ENCODE measurements at places on chromosomes 6 and 20.

DNA sequence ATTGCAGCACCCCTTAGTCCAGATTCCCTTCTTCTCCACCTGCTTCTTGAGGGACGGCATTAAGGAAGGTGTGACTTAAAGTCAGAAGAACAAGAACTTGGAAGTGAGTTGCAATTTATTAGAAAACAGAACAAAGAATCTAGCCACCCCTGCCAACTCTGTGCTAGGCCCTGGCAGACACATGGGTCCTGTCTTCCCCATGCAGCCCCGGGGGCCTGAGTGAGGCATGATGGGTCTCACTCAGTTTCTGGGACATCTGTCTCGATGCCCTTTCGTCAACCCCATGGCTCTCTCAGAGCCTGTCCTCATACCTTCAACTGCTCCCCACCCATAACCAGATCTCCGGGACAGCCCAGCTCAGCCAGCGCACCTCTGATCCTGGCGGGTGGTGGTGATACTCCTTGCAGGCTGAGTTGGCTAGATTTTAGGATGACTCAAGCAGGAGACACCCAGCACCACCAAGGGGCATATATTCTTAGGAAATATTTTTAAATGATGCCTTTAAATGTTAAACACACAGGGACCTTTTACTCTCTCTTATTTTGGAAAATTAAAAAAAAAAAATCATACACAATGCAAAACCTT lies 143.2 kb upstream of the RNF24 start:
- DNase-seq: no peak

- DNase-seq: no peak
Measured at GRCh38 chr6:75480425-75480824, 13.2 kb downstream of the FILIP1 start.

DNA sequence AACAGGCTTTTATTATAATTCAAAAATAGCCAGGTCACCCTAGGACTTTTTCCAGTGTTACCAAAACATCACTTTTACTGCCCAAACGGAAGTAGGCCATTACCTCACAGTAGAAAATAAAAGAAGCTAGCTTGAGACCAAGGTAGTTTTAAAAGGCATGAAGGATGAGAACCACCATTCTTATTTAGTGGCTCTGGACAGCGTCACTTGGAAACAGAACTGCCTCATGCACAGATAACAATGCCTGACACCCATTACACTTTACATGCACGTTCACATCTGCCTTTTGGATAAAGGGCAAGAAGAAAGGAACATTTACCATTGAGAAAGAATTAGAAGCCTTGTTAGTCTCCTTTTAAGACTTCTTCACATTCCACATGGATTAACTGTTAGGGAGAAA lies 1.9 kb upstream of the PAQR8 start:
- DNase-seq: no peak

DNA sequence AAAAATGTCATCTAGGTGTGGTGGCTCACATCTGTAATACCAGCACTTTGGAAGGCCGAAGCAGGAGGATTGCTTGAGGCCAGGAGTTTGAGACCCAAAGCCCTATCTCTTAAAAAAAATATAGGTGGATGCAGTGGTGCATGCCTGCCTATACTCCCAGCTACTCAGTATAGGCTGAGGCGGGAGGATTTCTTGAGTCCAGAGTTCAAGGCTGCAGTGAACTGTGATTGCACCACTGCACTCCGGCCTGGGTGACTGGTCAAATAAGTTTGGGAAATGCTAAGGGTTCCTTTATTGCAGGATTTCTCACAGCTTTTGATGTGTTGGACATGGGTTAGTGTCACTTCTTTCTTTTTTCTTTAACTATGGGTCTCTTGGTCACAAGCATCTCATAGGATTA lies 261.3 kb downstream of the PLCB1 start:
- no peak for DNase-seq

- DNase-seq: no peak
Measured at GRCh38 chr6:17352302-17352701, 41.1 kb upstream of the CAP2 start.

DNA sequence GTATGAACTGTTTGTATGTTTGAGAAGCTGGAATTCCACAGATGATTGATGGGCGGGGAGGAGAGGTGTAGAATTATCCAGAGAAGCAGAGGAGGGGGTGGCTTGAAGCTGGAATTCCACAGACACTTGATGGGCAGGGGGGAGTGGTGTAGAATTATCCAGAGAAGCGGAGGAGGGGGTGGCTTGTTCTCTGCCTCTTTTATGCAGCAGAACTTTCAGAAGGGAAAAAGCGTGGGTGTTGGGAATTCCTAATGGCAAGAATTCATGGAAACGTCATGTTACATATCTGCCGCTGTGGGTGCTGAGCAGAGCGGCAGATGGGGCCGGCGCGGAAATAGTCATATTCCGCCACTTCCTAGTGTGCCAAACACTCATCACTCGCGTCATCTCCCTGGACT lies 167.9 kb upstream of the KCNG1 start:
- no peak for DNase-seq

- no peak for DNase-seq
Measured at GRCh38 chr6:40039042-40039441, 104.8 kb upstream of the MOCS1 start.

GRCh38 chr6:17431581-17431980 lies 38.2 kb downstream of the CAP2 start:
- peak; percentile 87 for DNase-seq

DNA sequence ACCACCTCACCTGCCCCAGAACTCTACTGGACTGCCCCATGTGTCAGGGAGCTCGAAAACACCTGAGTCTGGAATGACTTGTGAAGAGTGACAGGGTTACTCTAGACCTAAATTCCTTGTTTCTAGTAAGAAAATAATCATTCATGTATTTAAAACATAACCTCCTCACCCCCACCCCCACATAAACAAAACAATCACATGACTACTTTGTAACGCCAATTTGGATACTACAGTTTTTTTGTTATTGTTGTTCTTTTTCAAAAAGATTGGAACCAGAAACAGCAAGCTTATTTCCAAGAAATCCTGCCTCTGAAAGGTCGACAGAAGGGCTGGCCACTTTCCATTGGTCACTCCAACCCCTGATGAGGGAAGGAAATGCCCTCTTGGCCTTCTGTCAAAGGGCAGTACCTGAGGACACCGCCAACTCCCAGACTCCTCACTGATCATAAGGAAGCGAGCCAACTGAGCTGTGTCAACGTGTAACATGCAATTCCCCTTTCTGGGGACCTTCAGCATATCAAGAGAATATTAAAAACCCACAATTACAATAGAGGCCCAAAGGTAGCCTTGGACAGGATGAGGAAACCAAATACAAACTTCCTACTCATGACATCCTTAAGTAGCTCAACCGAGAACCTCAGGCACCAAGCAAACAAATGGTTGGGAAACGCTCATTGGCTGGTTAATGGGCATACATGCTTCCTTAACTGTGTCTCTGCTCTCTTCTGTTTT lies 2.6 kb downstream of the MCUR1 start:
- no peak for DNase-seq

GRCh38 chr6:78781001-78781400 lies 86.3 kb upstream of the IRAK1BP1 start:
- no peak for DNase-seq

- DNase-seq: no peak
Measured at GRCh38 chr6:7897461-7898192, 13.0 kb downstream of the TXNDC5 start.

DNA sequence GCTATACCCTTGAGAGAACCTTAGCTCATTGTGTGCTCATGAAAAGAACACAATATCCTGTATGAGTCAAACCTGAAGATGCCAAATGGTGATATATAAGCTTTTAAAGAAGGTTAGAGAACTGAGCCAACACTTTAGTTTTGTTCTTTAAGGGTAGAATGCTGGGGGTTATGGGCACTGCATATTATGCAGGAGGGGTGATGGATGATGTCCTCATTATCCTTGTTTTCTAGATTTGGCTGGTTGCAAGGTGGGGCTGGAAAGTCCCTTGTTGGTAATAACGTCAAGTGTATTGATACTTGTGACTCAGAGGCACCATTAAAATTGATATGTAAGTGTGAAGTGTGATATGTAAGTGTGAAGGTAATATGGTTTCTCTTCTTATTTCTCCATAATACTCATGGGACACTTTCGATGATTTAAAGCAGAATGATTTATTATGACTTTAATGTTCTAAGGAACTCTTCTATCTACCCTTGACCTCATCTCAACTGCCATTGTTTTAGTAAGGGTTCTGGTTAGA lies 113.7 kb upstream of the DTNBP1 start:
- no peak for DNase-seq

GRCh38 chr20:45328451-45328850 lies 19.8 kb downstream of the SDC4 start:
- no peak for DNase-seq
